ENCODE measurements at places on chromosomes 7 and 10.

- no peak for DNase-seq
These were observed 71.8 kb downstream of the MALRD1 start for GRCh38 chr10:19120381-19120908.

DNA sequence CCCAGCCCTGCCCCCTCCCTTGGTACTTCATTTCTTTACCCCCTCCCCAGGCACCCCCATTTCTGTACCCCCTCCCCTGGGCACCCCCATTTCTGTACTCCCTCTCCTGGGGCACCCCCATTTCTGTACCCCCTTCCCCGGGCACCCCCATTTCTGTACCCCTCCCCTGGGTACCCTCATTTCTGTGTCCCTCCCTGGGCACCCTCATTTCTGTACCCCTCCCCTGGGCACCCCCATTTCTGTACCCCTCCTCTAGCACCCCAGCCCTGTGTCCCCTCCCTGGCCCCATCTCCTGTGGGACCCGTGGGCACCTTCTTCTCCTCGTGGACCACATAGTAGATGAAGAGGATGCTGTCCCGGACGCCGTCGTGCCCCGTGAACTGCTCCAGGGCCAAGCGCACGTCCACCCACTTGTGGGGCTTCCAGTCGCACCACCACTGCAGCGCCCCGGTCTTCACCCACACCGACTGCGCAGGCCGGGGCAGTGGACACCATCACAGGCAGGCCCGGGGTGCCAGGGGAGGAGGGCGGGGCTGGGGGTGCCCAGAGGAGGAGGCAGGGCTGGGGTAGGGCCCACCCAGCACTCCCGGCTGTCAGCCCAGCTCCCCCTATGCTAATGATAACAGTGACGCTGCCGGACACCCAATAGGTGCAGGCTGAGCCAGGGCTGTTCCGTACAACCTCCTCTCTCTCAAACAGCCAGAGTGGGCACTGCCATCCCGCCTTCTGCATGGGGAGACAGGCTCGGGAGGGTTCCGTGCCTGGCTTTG is 20.4 kb downstream of the TECPR1 start:
- DNase-seq: no peak

DNA sequence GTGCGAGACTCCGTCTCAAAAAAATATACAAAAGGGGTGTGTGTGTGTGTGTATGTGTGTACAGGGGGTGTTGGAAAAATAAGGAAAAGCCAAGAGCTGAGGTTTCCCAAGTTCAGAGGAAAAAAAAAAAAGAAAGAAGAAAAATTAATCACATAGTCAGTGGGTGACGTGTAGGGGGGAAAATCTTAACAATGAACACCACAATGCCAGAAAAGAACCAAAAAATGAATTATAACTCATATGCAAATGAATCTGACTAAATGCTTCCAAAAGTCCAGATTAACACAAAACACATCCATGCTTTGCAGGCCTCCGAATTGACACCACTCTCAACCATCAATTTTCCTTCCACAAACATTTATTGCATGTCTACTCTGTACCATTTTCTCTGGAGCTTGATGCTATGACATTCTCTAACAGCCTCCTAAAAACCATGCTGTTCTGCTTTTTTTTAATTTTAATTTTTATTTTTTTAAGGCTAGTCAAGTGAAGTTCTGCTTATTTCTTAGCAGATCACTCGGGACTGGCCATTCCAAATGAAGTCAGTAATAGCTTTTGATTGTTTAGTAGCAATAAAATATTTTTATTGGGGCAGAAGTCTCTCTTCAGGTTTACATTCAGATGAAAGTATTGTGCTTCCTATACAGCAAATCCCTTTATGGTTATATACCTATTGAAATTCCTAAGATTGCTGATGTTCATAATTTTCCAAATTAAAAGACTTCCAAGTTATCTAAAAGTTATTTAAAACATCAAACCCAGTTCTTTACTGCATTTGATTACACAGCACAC is 133.8 kb downstream of the CNOT4 start:
- DNase-seq: no peak

GRCh38 chr10:98924526-98924925 is 311.1 kb downstream of the HPSE2 start:
- no peak for DNase-seq

DNA sequence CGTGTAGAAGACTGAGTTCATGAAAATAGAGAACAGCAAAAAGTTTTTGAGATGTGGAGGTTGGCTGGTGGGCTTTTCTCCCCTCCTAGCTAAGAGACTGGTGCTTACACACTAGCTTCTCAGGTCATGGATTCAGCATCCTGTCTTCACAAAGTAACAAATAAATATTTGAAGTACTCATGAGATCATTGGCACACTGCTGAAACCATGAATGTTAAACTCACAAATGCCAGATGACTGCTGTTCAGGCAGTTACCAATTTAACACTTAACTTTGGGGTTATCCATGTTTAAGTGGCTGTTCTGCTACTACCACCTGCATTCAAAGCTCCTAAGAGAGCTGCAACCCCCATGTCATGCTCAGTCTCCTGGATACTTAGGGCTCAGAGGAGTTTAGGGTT is 119.0 kb upstream of the BET1 start:
- DNase-seq: no peak

DNA sequence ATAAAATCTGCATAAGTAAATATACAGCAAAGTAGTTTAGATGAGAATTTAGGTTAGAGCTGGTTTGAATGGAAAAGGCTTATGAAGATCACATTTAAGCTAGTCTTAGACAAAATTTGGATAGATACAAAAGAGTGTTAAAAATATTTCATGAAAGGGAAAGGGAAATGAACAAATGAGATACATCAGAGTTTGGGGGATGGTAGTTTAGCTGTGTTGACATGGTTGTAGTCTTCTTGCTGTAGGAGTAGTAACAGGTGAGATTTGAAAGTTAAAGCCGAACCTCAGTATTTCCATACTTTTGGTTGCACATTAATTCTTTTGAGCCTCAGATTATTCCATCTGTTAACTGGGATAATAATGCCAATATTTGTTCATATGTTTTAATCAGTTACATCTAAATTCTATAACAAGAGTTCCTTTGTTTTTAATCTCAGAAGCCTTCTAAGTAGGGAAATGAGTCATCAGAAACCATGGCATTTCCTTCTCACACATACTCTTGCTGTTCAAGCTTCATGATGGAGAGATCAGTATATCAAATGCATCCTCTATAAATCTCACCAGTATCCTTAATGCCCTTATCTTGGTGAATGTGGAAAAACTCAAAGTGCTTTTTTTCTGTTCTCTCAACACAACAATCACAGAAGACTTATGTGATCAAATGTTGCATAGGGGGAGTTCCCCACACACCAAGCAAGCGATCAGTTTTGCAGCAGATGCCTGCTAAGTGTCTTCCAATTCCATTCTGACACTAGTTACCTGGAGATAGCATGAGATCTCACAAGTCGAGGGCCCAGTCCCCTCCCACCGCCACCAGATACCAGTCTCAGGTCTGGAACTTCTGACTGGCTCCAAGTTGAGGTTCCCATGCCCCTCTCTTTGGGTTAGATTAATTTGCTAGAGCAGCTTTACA is 84.7 kb downstream of the MAPK8 start:
- no peak for DNase-seq

DNA sequence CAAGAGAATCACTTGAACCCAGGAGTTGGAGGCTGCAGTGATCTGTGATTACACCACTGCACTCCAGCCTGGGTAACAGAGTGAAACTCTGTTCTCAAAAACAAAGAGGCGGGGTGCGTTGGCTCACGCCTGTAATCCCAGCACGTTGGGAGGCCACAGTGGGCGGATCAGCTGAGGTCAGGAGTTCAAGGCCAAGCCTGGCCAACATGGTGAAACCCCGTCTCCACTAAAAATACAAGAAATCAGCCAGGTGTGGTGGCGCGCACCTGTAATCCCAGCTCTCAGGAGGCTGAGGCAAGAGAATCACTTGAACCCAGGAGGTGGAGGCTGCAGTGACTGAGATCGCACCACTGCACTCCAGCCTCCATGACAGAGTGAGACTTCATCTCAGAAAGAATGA is 42.4 kb upstream of the NCAPG2 start:
- DNase-seq: no peak

- DNase-seq: no peak
These were observed 22.6 kb downstream of the CCDC3 start for GRCh38 chr10:12978891-12979290.

DNA sequence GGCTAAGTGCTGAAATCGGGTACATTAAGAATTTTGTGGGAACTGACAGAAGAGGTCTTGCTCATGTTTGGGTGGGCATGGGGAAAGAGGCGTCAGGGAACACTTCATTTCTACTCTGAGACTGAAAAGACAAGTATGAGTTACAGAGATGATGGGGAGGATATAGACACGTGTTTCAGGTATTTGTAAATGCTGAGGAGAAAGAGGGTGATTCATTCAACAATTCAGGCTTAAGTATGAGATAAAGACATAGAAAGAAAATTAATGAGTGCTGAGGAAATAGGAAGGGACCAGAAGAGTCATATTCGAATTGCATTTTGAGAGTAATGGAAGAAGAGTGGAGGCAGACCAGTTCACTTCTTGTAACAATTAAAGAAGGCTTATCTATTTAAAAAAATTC is 143.6 kb downstream of the HBP1 start:
- DNase-seq: no peak

DNA sequence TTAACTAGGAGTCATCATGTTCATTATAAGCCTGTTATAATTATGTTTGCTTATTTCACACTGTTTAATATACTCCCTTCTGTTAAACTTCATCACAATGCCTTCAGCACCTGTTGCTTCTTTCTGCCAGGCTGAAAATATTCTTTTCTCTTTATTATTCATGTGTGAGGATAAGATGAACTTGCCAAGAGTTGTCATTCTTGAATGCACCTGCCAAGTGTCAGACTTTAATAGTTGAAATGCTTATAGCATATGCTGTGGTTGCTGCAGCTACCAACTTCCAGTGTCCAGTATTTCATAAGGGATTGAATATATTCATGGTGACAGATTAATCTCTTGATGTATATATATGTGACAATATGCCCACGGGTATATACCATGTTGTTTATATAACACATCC is 339.2 kb upstream of the MEOX2 start:
- no peak for DNase-seq

DNA sequence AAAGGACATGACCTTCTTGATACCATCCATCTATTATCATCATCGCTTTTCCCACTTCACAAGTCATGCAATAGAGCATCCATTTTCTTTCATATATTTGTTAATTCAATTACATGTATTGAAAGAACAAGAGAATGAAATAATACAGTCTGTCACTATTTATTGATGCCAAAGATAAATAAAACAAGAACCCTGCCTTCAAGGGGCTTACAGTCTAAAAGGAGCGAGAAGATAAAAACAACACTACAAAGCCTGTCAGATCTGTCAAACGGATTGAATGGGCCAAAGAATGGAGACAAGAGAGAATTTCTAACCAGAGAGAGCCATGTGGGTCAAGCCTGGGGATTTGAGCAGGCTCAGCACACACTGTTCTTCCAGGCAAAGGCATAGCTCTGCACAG is 15.9 kb downstream of the CPA5 start:
- no peak for DNase-seq

DNA sequence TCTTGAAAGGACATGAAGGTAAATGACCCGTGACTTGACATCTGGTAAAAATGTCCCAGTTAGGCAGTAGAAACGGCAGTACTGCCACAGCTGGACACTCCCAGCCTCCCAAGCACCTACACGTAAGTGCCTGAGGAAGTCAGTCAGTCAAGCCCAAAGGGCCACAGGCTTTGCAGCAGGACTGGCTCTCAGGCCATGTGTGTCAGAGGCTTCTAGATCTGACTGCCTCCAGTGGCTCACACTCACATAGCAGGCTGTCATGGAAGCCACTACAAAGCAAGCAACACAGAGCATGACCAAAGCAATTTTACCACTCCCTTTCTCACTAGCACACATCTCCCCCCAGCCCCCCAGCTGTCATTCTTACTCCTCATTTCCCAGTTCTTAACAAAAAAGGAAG is 17.8 kb upstream of the CCNJ start:
- no peak for DNase-seq

DNA sequence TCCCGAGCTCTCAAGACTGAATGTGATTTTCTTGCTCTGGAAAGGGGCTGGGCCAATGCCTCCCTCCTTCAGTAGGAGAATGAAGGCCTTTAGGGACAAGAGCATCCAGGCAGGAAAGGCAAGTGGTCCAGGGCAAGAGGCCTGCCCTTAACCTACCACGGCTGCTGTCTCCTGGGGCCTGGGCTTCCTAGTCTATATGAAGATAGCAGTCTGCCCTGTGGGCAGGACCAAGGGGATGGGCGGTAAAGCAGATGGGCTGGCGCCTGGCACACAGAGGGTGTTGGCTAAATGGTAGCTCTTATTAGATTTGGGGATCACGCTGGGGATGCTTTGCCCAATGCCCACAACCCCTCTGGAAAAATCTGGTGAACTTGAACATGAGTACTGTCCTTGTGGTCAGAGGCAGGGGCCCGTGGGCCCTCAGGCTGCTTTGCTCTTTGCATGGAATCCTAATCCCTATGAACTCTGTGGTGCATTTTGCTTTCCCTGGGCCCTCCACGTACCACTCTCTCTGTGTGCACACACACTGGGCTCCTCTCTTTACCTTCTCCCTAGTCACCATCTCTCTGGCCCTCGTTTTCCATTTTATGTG is 20.3 kb downstream of the CHAT start:
- no peak for DNase-seq

DNA sequence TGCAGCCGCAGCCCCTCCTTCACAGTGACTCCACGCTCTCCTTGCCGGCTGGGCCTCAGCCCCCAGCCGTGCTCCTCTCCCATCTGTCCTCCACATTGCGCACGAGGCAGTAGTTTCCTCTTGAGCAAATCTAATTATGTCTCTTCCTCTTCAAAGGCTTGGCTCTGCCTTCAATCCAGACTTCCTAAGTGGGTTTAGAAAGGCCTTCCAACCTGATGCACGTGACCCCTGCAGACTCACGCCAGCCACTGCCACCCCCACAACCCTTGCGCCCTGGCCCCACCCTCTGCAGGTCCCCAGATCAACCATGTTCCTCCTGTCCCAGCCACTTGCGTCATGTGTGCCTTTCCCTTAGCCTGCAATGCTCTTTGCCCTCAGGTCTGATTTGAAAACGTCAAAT is 75.0 kb upstream of the ADAM12 start:
- DNase-seq: no peak

- DNase-seq: no peak
These were observed 84.7 kb upstream of the KDM7A start for GRCh38 chr7:140261522-140261921.

GRCh38 chr7:81404669-81405068 is 365.2 kb downstream of the HGF start:
- DNase-seq: no peak

DNA sequence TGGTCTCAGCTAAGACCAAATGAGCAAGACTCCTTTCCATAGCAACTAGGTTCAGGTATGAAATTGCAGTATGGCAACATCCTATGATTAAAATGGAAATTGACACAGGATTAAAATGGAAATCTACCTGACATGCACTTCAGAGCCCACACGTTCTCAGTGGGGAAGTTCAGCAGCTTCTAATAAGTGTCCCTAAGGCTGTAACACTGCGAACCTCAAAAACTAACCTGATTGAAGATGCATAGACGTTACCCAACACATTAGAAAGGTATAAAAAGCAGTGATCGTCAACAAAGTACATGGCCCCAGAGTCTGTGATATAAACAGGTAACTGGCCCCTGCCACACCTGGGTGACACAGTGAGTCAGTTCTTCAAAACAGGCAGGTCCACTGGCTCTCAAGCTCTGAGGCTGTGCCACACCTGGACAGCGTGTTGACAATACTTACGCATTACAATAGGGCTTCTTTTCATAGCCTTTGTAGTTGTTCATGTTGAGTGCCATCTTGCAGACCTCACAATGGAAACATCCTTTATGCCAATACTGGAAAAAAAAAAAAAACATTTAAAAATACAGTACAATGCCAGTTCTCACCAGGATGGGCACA is 274.9 kb upstream of the NEBL start:
- DNase-seq: no peak

- no peak for DNase-seq
These were observed 2.4 kb upstream of the C7orf33 start for GRCh38 chr7:148588168-148588567.

GRCh38 chr7:123355576-123356190 is 155.9 kb upstream of the SLC13A1 start:
- DNase-seq: no peak

All from HS-27A (cell line).